ENCODE measurements at places on chromosomes 6 and 20.
A peak's percentile ranks its signal among the peaks of the same experiment; 100 is the strongest.

DNA sequence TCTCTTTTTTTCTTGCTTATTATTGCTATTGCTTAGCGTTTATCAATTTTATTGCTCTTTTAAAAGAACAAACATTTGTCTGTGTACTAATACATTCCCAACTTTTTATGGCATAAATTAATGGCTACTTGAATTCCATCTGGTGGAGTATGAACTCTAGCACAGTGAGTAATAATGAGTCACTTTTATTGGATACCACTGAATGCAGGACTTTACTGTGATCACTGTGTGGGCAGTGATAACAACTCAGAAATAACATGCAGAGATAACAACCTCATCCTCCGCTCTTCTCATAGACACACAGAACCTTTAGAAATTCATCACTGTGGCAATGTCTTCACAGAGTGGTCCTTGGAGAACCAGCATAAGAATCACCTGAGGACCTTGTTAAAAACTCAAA is 174.9 kb upstream of the PRND start:
- no peak overlapping the region for H3K4me3 ChIP-seq
- H3K27me3 ChIP-seq, result peaks cover 16% of the 10 kb centered on the region
- no peak for DNase-seq
- H3K4me1 ChIP-seq, result no peaks in the 10 kb centered on the region
- H3K36me3 ChIP-seq, result no peaks in the 10 kb centered on the region

- no peak overlapping the region for H3K27ac ChIP-seq
- H3K27me3 ChIP-seq, result peaks cover 3% of the 10 kb centered on the region
- H3K4me1 ChIP-seq, result no peaks in the 10 kb centered on the region
- DNase-seq, result no peak
- H3K36me3 ChIP-seq, result no peaks in the 10 kb centered on the region
Measured at GRCh38 chr6:45892196-45892595, 123.5 kb downstream of the CLIC5 start.

DNA sequence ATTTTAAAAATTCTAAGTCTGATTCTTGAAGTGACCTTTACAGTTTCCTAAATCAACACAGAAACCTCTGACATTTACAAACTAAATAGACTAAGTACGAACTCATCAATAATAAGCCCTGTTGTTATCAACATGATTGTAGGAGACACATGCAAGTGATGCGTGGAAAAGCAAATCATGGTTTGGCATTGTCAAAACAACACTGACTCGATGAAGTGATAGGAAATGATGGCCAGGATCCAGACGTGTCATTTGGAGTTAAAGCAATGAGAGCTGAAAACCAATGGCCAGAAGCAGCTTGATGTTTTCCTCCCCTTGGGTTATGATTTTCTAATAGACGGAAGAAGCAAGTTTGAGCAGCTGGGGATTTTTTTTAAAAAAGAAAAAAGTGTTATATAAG is 117.4 kb upstream of the FAM184A start:
- H3K27me3 ChIP-seq, result no peaks in the 10 kb centered on the region
- peaks cover 32% of the 10 kb centered on the region for H3K36me3 ChIP-seq
- H3K4me1 ChIP-seq, result peaks cover 10% of the 10 kb centered on the region
- no peak overlapping the region for H3K27ac ChIP-seq
- no peak for DNase-seq

DNA sequence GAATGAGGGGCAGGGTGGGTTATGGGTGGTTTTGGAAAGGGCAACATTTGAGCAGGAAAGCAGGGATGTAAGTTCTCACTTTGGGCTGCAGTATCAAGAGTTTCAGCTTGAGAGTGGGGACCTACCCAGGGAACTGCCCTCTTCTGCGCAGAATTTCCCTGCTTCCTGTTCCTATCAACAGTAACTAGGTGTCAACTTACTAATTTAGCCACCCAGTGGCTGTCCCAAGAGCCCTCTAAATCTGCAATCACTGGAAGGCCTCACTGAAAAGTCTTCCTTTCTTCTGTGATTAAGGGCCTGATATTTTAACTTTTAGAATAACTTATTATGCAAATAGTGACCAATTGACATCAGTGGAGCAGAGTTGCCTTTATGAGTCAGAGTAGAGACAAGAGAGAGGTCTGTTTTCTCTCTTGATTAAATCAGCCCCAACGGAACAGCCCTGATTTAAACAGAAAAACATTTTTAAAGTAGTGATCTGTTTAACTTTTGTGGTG is 118.2 kb upstream of the RIPOR2 start:
- H3K27ac ChIP-seq, result no peak overlapping the region
- DNase-seq, result no peak
- peaks cover 20% of the 10 kb centered on the region for H3K4me1 ChIP-seq
- no peak overlapping the region for H3K4me3 ChIP-seq

DNA sequence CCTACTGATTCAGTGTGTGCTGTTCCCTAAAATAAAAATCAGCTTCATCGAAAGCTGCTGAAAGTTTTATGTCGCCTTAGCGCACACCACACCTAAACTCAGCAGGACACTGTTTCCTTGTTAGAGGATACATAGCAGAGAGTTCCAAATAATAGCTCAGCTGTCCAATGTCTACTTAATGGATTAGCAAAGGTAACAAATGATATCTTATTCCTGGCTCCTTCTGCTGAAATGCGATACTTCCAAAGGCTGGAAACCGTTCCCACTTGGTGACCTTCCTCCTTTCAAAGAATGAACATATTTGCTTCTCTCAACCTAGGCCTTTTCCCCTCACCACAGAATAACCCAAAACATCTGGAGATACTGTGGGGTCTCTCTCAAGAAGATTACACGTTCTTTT is 189.5 kb upstream of the GMDS start:
- H3K27ac ChIP-seq, result no peak overlapping the region
- H3K27me3 ChIP-seq, result peaks cover 2% of the 10 kb centered on the region
- H3K4me1 ChIP-seq, result peaks cover 22% of the 10 kb centered on the region

- peak overlapping the region; percentile 73 for H3K4me3 ChIP-seq
- H3K4me1 ChIP-seq, result peaks cover 28% of the 10 kb centered on the region
- no peak overlapping the region for H3K27ac ChIP-seq
- DNase-seq, result peak; percentile 61
- no peaks in the 10 kb centered on the region for H3K36me3 ChIP-seq
- H3K27me3 ChIP-seq, result peaks cover 87% of the 10 kb centered on the region
Measured at GRCh38 chr6:106511288-106512047, 117.8 kb downstream of the RTN4IP1 start.

GRCh38 chr6:25346064-25346463 is 66.9 kb downstream of the CARMIL1 start:
- no peak for DNase-seq
- H3K27ac ChIP-seq, result no peak overlapping the region
- no peaks in the 10 kb centered on the region for H3K36me3 ChIP-seq
- no peaks in the 10 kb centered on the region for H3K27me3 ChIP-seq

GRCh38 chr6:158457616-158458278 is 102.1 kb upstream of the TMEM181 start:
- no peak for DNase-seq
- H3K4me3 ChIP-seq, result no peak overlapping the region
- H3K36me3 ChIP-seq, result peaks cover 41% of the 10 kb centered on the region

- H3K27ac ChIP-seq, result no peak overlapping the region
- peaks cover 31% of the 10 kb centered on the region for H3K4me1 ChIP-seq
- no peak overlapping the region for H3K4me3 ChIP-seq
- H3K36me3 ChIP-seq, result peaks cover 10% of the 10 kb centered on the region
- H3K27me3 ChIP-seq, result no peaks in the 10 kb centered on the region
Measured at GRCh38 chr6:157023958-157024357, 246.8 kb downstream of the ARID1B start.

DNA sequence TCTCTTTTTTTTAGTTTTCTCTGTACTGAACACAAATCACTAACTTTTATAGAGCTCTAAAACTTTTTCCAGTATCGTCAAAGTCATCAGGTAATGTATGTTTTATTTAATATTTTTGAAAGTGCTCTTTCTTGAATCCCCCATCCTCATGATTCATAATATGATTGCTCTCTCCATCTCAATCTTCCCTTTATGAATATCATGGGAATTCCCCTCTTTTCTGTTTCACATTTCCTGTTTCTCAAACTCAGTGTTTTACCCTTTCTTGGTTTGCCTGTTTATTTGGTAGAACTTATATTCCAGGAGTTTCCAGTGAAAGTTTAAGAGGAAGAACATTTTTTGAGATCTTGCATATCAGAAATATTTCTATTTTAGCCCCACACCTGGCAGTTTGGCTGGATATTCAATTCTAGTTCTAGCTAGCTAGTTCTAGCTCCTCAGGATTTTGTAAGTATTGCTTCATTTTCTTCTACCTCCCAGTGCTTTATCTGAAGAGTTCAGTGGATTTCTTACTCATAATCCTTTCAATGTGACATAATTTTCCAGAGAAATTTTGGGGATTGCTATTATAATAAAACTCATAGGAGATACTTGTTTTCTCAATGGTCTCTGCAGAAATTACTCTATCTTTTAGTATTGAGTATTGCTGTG is 6.1 kb upstream of the C6orf58 start:
- no peaks in the 10 kb centered on the region for H3K36me3 ChIP-seq
- no peaks in the 10 kb centered on the region for H3K27me3 ChIP-seq
- no peak overlapping the region for H3K4me3 ChIP-seq
- no peaks in the 10 kb centered on the region for H3K4me1 ChIP-seq
- DNase-seq, result no peak
- H3K27ac ChIP-seq, result no peak overlapping the region

DNA sequence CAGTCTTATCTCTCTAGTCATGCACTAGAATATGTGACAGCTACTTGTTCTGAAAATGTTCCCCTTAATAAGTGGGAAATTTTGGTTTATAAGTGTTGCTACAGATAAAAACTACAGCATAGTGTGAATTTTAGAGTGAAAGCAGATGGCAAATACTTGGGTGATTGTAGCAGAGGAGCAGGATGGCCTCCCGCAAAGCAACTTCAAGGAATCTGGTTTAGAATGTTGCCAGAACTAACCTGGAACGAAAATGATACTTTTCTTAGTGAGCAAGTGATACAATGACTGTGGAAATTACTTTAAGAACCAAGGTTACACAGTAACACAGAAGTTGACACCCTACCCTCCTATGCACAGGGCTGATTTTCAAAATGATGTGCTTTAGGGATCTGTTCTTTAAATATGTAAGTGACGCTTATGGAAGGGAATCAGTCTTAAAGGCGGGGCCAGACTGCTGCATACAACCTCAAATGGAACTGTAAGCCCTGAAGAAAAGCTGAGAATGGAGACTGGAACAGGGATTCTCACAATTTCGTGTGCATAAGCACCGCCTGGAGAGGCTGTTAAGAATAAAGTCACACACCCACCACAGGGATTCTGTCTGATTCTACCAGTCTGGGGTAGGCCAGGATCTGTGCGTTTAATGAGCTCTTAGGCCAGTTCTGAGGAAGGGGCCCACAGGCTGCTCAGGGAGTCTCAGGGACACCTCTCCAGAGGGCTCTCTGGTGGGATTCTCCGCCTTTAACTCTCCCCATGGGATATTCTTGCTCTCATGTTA is 97.9 kb downstream of the FYN start:
- peaks cover 12% of the 10 kb centered on the region for H3K4me1 ChIP-seq
- DNase-seq, result no peak
- H3K4me3 ChIP-seq, result no peak overlapping the region
- no peaks in the 10 kb centered on the region for H3K27me3 ChIP-seq

DNA sequence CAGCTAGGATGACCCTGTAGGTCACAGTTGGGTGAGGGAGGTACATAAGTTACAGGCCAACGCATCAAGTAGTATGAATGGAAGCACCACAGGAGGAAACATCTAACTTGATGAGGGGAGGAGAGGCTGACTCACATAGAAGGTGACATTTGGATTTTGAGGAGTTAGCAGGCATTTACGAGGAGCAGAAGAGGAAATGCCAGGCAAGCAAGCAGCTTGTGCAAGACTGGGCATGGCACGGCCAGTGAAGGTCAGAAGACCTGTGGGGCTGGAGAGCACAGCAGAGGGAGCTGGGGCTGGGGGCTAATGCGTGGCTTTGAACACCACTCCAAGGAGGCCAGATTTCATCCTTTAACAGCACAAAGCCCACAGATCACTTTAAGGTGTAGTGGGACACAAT is 37.8 kb downstream of the MUC22 start:
- peaks cover 11% of the 10 kb centered on the region for H3K4me1 ChIP-seq
- peaks cover 12% of the 10 kb centered on the region for H3K27me3 ChIP-seq
- no peak for DNase-seq
- no peak overlapping the region for H3K4me3 ChIP-seq

GRCh38 chr6:148577687-148578488 is 168.9 kb upstream of the UST start:
- H3K27ac ChIP-seq, result no peak overlapping the region
- no peaks in the 10 kb centered on the region for H3K36me3 ChIP-seq
- H3K4me1 ChIP-seq, result peaks cover 5% of the 10 kb centered on the region
- H3K4me3 ChIP-seq, result no peak overlapping the region
- peaks cover 24% of the 10 kb centered on the region for H3K27me3 ChIP-seq

GRCh38 chr6:70380252-70380651 is 33.1 kb upstream of the FAM135A start:
- H3K4me1 ChIP-seq, result peaks cover 4% of the 10 kb centered on the region
- peaks cover 12% of the 10 kb centered on the region for H3K27me3 ChIP-seq
- no peaks in the 10 kb centered on the region for H3K36me3 ChIP-seq
- H3K27ac ChIP-seq, result no peak overlapping the region
- no peak overlapping the region for H3K4me3 ChIP-seq
- no peak for DNase-seq

DNA sequence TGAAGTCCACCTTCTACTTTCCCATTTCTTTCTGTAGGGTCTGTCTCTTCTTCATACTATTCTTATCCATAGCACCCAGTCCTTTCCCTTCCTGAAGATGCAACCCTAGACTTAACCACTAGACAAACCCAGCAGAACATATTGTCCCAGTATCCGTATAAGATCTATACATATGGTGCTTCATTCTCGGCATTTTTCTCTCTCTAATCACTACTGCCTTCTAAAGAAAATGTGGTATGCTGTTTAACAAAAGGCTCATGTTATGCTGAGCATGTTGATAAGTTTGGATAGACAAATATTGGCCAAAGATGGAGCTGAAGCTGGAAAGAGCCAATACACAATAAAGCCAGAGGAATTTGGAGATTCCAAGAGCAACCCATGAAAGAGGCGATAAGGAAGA is 212.6 kb downstream of the MAFB start:
- DNase-seq, result no peak
- no peaks in the 10 kb centered on the region for H3K4me1 ChIP-seq
- H3K4me3 ChIP-seq, result no peak overlapping the region

DNA sequence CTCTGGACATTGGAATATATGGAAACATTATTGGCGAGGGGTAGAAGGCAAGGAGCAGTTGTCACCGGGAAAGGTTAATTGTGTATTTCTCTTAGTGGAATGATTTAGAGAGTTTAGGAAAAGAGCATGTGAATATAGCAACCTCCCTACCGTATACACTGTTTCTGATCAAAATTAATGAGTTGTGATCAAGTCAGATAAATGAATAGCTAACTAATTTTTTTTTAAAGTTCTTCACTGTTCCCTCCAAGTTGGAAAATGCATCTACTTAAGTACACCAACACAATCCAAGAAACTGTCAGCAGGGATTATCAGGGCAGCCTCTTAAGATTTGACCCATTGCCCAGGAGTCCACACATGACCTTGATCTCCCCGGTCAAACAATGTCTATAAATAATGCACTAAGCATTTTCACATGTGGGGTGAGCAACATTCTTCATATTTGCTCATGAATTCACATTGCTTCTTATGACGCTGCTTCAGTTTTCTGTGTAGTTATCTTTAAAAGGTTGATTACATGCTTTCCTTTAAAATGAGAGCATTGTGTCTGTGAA is 680.8 kb upstream of the NRSN1 start:
- DNase-seq, result no peak
- peaks cover 2% of the 10 kb centered on the region for H3K36me3 ChIP-seq
- H3K4me1 ChIP-seq, result peaks cover 79% of the 10 kb centered on the region
- no peak overlapping the region for H3K4me3 ChIP-seq

GRCh38 chr6:110652520-110652919 is 162.7 kb downstream of the CDK19 start:
- H3K4me3 ChIP-seq, result no peak overlapping the region
- H3K27ac ChIP-seq, result no peak overlapping the region
- no peak for DNase-seq
- peaks cover 9% of the 10 kb centered on the region for H3K36me3 ChIP-seq
- H3K4me1 ChIP-seq, result no peaks in the 10 kb centered on the region

All from mesothelial cell of epicardium (in vitro differentiated cells).